ENCODE measurements at places on chromosomes 13 and 19.

DNA sequence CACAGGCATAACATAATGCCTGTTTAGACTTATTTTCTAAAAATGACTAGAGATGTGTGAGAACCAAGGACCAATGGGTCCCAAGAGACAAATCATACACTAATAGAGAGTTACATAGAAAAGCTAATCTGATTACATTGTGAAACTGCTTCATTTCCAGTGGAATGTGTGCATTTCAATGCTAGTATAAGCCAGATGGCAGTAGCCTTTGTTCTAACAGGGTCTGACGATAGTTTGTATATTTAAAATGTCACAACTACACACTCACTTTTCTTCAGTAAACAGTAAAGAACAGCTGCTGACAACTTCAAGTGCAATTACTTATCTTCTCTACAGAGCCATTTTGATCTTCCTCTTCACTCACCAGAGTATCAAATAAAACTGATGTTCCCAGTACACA, 4.3 kb upstream of the SLITRK5 start:
- DNase-seq: no peak

DNA sequence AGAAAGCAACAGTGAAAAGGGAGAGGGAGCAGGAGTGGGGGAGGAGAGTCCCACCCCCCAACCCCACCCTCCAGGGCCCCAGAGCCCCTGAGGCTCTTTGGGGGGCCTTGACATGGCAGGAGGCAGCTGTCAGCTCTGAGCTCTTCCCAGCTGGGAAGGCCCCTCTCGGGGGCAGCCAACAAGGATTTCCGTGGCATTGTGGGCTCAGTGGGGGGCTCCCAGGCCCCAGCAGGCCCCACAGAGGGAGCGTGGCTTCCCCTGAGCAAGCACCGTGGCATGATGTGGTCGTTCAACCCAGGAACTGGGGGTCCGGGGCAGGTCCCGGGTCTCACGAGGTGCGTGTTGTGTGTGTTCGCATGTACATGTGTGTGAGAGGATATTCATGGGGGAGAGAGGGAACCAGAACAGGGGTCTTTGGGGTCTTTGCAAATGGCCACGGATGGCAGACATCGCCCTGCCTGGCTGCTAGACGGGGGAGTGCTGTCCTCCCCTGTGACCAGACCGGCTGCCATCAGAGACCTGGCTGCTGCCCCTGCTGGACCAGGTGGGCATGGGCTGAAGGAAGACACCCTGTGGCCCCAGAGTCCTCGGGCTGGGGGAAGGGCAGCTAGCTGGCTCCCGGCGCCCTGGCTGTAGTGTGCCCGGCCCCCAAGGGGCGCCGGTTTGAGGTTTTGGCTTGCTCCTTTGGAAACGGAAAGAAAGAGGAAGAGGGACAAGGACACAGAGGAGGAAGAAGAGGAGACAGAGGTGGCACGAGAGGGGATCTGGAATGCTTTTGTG, 3.7 kb upstream of the AKAP8L start:
- no peak for DNase-seq

- no peak for DNase-seq
Measured at GRCh38 chr13:76735641-76736040, 150.6 kb downstream of the KCTD12 start.

GRCh38 chr13:43473437-43473836, 313.3 kb downstream of the ENOX1 start:
- DNase-seq: peak; percentile 62

DNA sequence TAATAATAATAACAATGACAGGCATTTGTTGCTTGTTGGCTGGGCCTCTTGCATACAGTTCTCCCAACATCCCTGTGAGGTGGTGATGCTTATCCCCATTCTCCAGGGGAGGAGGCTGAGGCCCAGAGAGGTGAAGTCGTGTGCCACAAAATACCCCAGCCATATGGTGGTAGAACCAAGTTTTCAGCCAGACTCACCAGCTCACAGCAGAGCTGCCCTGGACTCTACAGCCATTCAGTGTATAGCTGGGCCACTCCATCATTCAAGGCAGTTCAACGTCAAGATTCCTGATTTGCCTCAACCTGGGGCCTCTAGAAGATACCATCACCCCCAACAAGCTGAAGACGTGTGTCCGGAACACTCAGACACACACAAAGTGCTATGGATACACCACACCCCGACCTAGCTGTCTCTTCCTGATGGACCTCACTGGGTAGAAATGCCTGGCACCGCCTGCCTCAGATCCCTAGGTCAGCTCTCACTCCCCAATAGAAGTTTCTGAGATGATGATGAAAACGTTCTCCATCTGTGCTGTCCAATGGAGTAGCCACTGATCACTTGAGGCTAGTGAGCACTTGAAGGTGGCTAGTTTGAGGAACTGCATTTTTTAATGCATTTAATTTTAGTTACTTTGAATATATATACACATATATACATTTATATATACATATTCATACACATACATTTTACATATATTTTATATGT, 4.3 kb upstream of the CEACAM19 start:
- no peak for DNase-seq

GRCh38 chr19:6721773-6722172, 1.3 kb upstream of the C3 start:
- DNase-seq: no peak

DNA sequence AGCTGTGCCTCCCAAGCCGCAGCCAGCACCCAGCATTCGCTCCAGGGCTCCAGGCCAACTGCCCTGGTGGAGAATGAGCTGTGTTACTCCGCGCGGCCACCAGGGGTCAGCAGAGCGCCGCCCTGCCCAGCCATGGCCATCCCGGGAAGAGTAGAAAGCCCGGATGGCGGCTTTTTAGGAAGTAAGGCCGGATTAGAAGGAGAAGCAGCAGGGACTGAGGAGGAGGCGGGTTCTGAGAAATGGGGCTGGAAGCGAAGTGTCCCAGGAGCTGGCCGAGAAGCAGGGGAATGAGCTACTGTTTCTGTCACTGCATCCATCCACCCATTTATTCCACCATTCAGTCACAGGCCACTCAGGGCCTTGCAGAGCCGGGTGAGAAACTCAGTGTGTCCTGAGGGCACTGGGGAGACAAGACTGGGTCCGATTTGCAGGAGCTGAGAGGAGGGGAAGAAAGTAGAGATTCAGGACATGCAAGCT, 6.6 kb upstream of the NPAS1 start:
- peak; percentile 87 for DNase-seq

DNA sequence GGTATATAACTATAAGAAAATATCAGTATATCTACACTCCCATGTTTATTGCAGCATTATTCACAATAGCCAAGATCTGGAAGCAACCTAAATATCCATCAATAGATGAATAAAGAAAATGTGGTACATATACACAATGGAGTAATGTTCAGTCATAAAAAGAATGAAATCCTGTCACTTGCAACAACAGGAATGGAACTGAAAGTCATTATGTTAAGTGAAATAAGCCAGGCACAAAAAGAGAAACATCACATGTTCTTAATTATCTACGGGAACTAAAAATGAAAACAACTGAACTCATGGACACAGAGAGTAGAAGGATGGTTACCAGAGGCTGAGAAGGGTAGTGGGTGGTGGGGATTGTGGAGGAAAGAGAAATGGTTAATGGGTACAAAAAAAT, 665.2 kb downstream of the TBC1D4 start:
- no peak for DNase-seq

- peak; percentile 76 for DNase-seq
Measured at GRCh38 chr19:7699417-7700401, 2.2 kb downstream of the FCER2 start.

- DNase-seq: no peak
Measured at GRCh38 chr13:112635323-112635722, 47.4 kb upstream of the TUBGCP3 start.

- no peak for DNase-seq
Measured at GRCh38 chr13:100428986-100429385, 159.6 kb downstream of the GGACT start.

DNA sequence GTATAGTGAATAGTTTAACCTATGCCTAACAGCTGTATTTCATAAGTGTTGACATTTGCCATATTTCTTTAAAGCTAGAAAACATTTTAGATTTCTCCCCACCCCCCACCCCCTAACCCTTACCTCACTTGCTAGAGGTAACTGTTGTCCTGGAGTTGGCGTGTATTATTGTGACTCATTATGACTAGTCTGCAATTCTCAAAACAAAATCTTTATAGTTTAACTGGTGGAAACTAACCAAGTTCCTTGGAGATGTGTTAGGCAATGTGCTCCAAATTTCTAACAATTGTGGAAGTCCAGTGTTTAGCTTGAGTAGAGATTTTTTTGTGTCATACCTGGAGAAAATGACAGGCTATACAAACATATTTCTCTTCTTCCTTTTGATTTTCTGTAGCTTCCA, 38.0 kb downstream of the KCTD4 start:
- DNase-seq: no peak

DNA sequence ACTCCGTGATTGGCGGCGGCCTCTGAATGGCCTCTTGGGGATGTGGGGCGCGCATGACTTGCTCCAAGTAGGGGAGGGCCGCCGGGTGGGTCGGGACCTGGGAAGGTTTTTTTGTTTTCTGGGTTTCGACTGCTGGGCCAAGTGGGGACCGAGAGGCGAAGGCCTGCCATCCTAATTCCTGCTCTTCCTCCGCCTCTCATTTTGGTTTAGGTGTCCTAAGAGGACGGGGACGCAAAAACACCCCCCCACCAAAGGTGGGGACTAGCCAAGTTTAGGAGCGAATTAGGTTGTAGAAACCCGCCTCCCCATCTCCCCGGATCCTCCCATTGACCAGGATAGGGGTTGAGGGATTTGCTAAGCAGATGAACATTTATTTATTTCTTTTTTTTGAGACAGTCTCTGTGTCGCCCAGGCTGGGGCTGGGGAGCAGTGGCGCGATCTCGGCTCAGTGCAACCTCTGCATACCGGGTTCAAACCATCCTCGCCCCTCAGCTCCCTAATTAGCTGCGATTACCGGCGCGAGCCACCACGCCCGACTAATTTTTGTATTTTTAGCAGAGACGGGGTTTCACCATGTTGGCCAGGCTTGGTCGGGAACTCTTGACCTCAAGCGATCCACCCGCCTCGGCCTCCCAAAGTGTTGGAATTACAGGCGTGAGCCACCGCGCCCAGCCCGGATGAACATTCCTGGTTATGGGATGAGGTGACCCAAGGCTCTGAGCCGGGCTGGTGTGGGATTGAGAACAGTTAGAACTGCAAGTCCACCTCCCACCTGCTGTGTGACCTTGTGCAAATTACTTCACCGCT, 838 bp downstream of the PPP2R1A start:
- no peak for DNase-seq

DNA sequence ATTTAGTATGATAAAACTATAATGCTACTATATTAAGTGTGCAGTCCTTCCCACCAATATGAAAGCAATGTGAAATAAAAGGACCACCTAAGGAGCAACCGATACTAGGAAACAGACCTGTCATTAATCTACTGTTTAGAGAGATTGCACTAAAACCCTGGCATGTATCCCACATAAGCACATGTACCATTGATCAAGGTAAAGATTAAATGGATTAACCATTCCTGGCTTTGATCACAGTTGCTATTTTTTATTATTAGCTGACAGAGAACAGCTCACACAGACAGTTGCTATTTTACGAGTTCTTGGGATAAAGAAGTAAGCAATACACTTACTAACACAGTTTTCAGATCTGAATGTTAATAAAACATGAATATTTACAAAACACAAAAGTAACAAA, 57.7 kb upstream of the ZDHHC20 start:
- DNase-seq: no peak
